A549 treated with dexamethasone at 1 μM for 4 hours (cell line): ENCODE measurements at places on chromosomes 5 and 9. TPM values are rescaled to one million over a fixed set of nuclear protein-coding genes. Genes with fewer than 3 reads are reported as not detected.

TAS2R1 gene
- total RNA-seq, result not detected in 5 replicates

BAAT gene
- 0.32 to 0.58 TPM (median 0.42 TPM) in 5 replicates for total RNA-seq

CDH18 gene
- total RNA-seq, result not detected in 5 replicates

SMIM23 gene
- total RNA-seq, result not detected in 5 replicates
